CD4-positive, alpha-beta memory T cell (primary cell): ENCODE measurements at places on chromosomes 2 and 18. TPM values are rescaled to one million over a fixed set of nuclear protein-coding genes. Genes with fewer than 3 reads are reported as not detected.

- DNase-seq = no peak
These were observed 102.2 kb upstream of the KCTD1 start for GRCh38 chr18:26650310-26651268.

- DNase-seq = no peak
These were observed 184.8 kb downstream of the NR4A2 start for GRCh38 chr2:156147594-156148330.

- no peak for DNase-seq
These were observed 148.5 kb downstream of the PPP1R1C start for GRCh38 chr2:182134201-182134600.

- no peak for DNase-seq
These were observed 13.5 kb downstream of the ESPNL start for GRCh38 chr2:238113611-238114010.

DNA sequence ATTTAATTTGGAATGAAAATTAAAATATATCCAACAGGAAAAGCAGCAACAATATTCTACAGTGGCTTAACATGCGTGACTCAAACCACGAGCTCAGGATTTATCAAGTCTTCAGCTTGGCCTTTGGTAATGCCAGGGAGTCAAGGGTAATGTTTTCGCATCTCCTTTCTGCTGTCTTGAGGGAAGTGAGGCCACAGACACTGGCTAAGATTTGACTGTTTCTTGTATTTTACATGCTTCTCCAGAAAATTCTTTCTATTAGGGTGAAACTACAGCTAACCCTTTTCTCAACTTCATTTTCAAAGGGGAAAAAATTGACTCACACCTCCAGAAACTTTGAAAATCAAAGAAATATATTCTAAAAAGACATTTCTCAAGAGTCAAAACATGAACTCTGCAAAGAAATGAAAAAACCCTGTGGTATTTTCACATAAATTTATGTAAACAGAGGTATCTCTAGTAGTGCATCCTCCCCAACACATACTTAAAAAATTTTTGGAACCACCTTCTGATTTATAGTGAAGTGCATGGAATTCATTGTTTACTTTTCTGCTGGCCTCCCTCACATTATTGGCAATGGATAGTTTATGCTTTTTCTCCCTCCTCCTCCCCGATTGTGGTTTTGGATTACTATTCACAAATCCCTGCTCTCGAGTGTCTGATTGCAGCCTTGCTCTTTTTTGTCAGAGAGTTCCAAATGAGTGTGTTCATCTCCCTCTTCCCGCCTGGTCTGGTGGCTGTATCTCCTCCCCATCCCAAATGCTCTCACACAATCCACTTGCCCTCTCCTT is 48.7 kb downstream of the DPP4 start:
- no peak for DNase-seq

- DNase-seq = no peak
These were observed 36.1 kb downstream of the COA5 start for GRCh38 chr2:98572211-98572610.

DNA sequence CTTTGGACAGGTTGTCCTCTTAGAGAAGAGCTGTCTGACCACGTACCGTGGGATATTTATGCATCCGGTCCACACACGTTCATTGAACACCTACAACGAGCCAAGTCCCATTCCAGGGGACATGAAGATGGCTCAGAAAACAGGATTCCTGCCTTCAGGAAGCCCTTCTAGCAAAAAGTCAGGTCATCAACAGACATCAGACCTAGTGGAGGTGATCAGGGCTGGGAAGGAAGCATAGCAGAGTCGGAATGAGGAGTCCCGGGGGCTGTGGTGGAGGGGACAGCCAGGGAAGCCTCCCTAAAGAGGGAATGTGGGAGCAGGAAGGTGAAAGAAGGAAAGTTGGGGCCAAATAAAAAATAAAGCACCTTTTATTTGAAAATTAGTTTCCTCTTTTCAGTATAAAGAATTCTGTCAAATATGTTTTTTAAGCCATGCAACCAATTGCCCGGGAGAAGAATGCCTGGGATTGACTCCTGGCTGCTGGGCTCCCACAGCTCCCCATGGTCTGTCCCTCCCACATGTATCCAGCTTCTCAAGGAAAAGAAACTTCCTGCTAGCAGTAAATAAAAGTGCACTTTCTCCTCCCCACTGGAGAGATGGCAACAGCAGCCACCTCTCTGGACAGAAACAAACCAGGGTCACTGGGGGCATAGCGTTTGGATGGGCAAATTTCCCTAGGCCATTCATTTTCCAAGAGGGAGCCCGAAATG is 144.8 kb downstream of the SMAD7 start:
- no peak for DNase-seq

- no peak for DNase-seq
These were observed 372.6 kb downstream of the STK39 start for GRCh38 chr2:167874812-167875211.

GRCh38 chr2:233349005-233349998 is 5.0 kb upstream of the DGKD start:
- DNase-seq = no peak

DNA sequence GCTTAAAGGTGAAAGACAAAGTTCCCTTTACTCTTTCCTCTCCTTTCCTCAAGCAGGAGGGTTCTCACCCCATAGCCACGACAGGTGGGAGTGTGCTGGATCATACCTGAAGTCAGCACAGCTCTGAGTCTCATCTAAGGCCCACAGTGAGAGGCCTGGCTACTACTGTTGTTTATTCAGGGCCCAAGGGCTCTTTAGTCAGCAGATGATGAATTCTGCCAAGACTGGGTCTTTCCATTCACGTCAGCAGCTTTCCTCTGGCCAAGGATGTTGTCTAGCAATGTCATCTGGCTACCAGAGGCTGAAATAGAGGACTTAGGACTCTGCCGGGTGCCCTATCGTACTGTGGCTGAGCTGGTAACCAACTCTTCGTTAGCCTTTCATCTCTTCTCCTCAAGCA is 308.4 kb upstream of the THUMPD2 start:
- no peak for DNase-seq

GRCh38 chr2:80365762-80366161 is 61.2 kb upstream of the LRRTM1 start:
- no peak for DNase-seq

GRCh38 chr2:30545875-30546274 is 98.8 kb downstream of the LCLAT1 start:
- DNase-seq = no peak

GRCh38 chr2:225998116-225998515 is 598.6 kb downstream of the NYAP2 start:
- DNase-seq = no peak

DNA sequence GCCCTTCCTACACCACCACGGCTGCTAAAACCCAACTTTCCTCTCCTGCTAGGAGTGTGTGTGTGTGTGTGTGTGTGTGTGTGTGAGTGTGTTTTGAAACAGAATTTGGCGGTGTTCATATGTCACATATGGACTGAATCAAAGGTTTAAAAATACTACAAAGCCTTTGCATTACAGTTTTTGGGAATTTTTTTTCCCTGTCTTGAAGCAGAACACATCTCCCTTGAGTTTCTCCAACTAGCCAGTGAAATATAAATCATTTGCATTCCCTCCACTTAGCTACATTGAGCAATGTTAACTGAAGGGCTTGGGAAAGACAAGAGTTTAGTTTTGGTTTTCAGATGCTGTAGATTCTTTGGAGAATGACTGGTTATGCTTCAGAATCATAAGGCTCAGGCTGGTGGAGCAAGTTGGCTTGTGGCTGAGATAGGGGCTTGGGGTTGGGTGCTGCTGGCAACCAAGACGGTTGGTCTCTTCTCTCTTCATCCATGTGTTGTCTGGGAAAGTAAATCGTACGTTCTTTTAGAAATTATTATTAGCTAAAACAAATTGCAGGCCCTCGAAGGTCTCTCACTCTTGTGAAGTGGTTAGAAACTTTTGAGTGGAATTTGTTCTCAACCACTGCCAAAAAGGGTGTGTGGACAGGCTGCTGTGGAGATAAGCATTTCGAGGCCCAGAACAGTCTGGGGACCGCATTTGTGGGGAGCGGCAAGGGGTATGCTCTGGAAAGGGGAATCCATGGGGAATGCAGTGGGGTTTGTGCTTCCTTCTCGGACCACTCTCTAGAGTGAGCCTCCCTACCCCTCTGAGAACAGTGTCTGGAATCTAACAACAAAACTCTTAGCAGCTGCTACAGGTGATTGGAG is 1.4 kb downstream of the NRP2 start:
- DNase-seq = no peak

GRCh38 chr18:47206945-47207637 is 30.9 kb upstream of the IER3IP1 start:
- no peak for DNase-seq

- DNase-seq = no peak
These were observed 137.7 kb upstream of the TWIST2 start for GRCh38 chr2:238710032-238710735.

DNA sequence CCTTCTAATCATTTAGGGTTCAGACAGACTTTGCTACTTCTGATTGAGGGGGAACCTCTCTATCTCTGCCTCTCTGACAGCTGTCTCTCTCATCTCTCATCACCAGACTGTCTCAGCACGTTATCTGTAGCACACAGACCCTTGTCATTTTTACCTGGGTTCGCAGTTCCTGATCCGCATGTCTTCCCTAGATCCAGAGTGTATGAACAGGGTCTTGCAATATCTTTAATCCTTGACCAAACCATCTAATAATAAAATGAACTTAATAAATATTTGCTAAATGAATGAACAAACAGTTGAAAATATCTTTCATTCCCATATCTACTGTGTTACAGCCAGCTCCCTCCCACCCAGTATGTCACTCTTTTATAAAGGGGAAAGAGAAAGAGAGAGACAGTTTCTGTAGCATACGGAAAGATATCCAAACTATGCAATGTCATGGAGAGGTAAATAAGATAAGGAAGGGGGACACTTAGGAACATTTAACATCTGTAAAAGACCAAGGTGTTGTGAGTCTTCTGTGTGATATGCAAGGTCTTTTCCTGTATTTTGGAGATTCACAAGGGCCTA is 507.6 kb downstream of the SUCLG1 start:
- DNase-seq = no peak

DNA sequence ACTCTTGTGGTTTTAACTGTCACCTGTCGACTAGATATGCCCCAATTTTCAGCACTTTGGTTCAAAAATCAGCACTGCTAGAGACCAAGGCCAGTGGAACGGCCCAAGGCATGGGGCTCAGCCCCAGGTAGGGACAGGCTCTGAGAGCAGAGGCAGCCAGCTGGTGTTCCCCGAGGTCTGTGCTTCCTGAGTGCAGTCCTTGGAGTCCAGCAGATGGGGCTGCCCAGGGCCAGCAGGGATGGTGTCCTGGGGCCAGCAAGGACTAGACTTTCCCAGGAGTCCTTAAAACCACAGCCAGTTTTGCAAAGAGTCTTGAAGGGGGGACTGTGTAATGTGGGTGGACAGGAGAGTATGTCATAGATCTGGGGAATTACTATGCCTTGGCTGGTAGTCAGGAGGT is 56.3 kb downstream of the POMC start:
- no peak for DNase-seq

DNA sequence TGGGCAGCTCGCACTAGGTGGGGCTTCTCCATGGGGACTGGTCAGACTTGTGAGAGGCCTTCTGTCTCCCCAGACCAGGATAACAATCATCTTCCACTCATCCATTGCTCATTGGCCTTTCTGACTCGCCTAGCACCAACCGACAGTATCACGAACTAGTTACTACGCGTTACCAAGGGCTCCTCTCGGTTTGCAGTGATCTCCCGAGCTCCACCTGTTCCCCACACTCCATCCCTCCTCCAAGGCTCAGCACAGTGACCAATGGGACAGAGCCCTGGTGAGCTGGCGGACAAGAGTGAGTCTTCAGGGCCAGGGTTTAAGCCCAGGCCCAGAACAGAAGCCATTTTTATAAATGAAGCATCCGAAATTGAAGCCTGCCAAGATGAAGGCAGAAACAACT is 42.8 kb upstream of the SMAD7 start:
- DNase-seq = no peak

DNA sequence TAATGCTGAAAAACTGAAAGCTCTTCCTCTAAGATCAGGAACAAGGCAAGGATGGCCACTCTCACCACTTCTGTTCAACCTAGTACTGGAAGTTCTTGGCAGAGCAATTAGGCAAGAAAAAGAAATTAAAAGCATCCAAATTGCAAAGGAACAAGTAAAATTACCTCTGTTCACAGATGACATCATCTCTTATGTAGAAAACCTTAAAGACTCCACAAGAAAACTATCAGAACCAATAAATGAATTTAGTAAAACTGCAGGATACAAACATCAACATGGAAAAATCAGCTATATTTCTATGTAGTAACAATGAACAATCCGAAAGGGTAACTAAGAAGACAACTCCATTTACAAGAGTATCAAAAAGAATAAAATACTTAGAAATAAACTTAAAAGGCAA is 112.2 kb downstream of the CHN1 start:
- DNase-seq = no peak

GRCh38 chr2:96138179-96139145 is at the start of gene ASTL:
Gene ASTL (minus strand): TSS chr2:96138502. CDS start chr2:96138436, 66 bp downstream.
- DNase-seq = peak; percentile 69

DNA sequence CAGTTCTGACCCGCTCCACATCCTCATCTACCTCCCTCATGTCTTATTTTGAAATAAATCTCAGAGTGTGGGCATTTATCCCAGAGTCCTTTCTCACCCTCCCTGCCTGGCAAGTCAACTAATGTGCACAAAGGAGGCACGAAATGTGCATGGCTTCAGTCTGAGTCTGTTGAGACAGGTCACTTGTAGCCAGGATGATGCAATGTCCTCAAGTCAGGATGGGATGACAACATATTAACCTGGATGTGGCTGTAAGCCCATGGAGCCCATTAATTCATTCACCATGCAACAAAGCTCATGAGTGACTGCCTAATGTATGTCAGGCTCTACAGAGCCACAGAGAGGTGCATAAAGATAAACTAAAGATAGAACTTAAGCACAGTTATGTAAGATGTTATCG is 34.5 kb downstream of the KCNG3 start:
- no peak for DNase-seq

Gene POTEC
- polyA plus RNA-seq = not detected

Gene MAP4K4
- 18.9 TPM for polyA plus RNA-seq

Gene RSAD2
- 10.4 TPM for polyA plus RNA-seq

Gene SCN9A
- not detected for polyA plus RNA-seq

Gene UGT1A9
- polyA plus RNA-seq = not detected

Gene GFPT1
- polyA plus RNA-seq = 8.4 TPM

Gene RPRM
- 0.97 TPM for polyA plus RNA-seq

Gene BOLL
- polyA plus RNA-seq = not detected

Gene ANO7
- polyA plus RNA-seq = 0.13 TPM

Gene LIMS4
- 4.6 TPM for polyA plus RNA-seq

Gene THAP4
- 42.9 TPM for polyA plus RNA-seq

Gene KCNE4
- polyA plus RNA-seq = not detected

Gene DUSP19
- 0.49 TPM for polyA plus RNA-seq

Gene IL1F10
- polyA plus RNA-seq = not detected

Gene FAM237A
- not detected for polyA plus RNA-seq
